ENCODE measurements at places on chromosomes 6 and 20. TPM values are rescaled to one million over a fixed set of nuclear protein-coding genes. Genes with fewer than 3 reads are reported as not detected.

DNA sequence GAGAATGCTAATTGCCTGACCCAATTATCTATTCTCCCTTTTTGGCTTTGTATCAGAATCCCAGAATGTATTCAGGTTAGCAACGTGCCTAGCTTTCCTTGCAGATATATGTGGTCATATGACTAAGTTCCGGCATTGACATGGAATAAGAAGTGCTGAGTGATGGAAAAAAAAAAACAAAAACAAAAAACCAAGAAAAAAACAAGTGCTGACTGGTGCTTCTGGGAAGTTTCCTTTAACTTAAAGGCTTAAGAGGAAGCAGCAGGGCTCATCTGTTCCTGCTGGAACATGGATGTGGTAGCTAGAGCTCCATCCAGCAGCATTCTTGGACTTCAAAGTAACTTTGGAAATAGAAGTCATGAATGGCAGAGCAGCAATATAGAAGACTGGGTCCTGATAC lies 10.4 kb upstream of the RPF2 start:
- no peak overlapping the region for H3K4me3 ChIP-seq
- H3K27me3 ChIP-seq = no peaks in the 10 kb centered on the region
- H3K27ac ChIP-seq = no peak overlapping the region

DNA sequence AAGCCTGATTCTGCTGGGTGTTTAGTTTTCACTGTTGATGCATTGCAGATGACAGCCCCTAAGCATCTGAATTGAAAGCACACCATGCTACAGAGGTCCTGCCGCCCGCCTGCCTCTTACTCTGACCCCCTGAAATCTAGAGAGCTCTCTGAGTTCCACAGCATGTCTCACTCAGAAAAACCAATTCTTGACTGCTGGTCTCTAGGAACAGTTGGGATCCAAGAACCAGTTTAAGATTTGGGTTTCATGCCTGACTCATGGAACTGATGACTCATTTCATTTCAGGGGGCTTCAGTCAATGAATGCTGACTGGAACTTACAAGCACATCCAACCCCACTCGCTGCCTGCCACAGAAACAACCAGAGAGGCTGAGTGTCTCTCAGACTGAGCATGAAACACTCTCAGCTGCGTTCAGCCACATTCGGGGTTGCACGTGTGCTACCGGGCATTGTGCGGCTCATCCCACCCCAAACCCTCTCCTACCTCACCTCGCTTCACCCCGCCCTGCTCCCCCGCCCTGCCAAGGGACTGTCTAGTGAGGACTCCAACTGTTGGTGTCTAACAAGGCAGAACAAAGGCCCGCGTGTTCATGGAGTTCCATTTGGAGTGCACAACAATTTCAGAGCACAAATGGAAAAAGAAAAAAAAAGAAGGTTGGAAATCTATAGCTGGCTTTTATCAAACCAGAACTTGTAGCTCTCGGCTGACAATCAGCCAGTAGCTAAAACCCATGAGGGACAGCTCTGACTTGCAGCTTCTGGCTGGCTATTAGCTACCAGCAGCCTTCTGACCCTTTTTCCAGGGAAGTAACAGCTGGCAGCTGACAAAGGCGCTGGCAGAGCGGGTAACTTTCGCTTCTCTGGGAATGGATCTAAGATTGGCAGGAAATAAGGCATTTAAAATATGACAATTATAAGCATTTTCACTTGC lies 20.0 kb upstream of the TRAF3IP2 start:
- no peak for DNase-seq
- no peak overlapping the region for H3K4me3 ChIP-seq
- no peaks in the 10 kb centered on the region for H3K4me1 ChIP-seq
- no peak overlapping the region for H3K27ac ChIP-seq
- H3K27me3 ChIP-seq = peaks cover 3% of the 10 kb centered on the region

GRCh38 chr6:132643547-132643946 lies 15.4 kb downstream of the TAAR1 start:
- H3K4me3 ChIP-seq = no peak overlapping the region
- no peaks in the 10 kb centered on the region for H3K36me3 ChIP-seq
- DNase-seq = no peak
- no peak overlapping the region for H3K27ac ChIP-seq
- H3K27me3 ChIP-seq = peaks cover 8% of the 10 kb centered on the region
- H3K4me1 ChIP-seq = peaks cover 5% of the 10 kb centered on the region

The LPA gene
- polyA plus RNA-seq = not detected

- H3K4me3 ChIP-seq = peak overlapping the region; percentile 99
- peaks cover 59% of the 10 kb centered on the region for H3K4me1 ChIP-seq
- H3K27ac ChIP-seq = peak overlapping the region; percentile 100
- peak; percentile 76 for DNase-seq
- H3K27me3 ChIP-seq = no peaks in the 10 kb centered on the region
Observed at GRCh38 chr6:33314515-33314942, 651 bp upstream of the TAPBP start.

DNA sequence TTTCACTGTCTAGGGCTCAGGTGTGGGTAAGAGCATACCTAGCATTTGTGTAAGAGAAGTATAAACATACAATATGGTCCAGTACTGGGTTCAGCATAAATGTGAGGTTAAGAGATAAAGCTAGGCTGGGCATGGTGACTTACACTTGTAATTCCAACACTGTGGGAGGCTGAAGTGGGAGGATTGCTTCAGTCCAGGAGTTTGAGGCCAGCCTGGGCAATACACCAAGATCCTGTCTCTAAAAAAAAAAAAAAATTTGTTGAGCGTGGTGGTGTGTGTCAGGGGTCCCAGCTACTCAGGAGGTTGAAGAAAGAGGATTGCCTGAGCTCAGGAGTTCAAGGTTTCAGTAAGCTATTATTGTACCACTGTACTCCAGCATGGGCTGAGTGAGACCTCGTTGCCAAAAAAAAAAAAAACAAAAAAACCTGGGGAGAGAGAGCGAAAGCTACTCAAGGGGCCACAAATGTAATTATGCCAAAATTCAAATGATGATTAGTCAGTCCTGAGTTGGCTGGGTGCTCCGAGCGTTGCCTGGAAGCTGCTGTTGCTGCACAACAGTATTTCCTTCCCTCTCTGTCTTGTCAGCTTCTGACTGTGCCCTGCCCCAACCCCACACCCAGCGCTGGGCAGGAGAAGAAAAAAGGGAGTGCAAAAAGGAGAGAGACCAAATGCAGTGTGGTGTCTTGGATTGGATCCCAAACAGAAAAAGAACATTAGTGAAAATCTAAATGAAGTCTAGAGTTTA lies 24.0 kb downstream of the CMTR1 start:
- H3K27ac ChIP-seq = no peak overlapping the region
- H3K27me3 ChIP-seq = no peaks in the 10 kb centered on the region
- no peak overlapping the region for H3K4me3 ChIP-seq
- no peaks in the 10 kb centered on the region for H3K4me1 ChIP-seq
- DNase-seq = no peak
- peaks cover 49% of the 10 kb centered on the region for H3K36me3 ChIP-seq

The AGPAT1 gene
- 12.3 TPM for polyA plus RNA-seq

GRCh38 chr20:31842471-31843157 lies 2.8 kb downstream of the FOXS1 start:
- H3K27me3 ChIP-seq = peaks cover 2% of the 10 kb centered on the region
- no peak overlapping the region for H3K27ac ChIP-seq
- peaks cover 6% of the 10 kb centered on the region for H3K4me1 ChIP-seq
- H3K36me3 ChIP-seq = no peaks in the 10 kb centered on the region
- no peak for DNase-seq
- no peak overlapping the region for H3K4me3 ChIP-seq

The C4B gene
- polyA plus RNA-seq = not detected

The RAD21L1 gene
- polyA plus RNA-seq = not detected

GRCh38 chr6:126199466-126199865 lies 140.4 kb upstream of the CENPW start:
- H3K27ac ChIP-seq = no peak overlapping the region
- no peak overlapping the region for H3K4me3 ChIP-seq
- H3K4me1 ChIP-seq = no peaks in the 10 kb centered on the region

GRCh38 chr6:25219216-25219916 lies 59.8 kb upstream of the CARMIL1 start:
- H3K27ac ChIP-seq = no peak overlapping the region
- no peak overlapping the region for H3K4me3 ChIP-seq
- DNase-seq = no peak
- no peaks in the 10 kb centered on the region for H3K27me3 ChIP-seq
- no peaks in the 10 kb centered on the region for H3K36me3 ChIP-seq

DNA sequence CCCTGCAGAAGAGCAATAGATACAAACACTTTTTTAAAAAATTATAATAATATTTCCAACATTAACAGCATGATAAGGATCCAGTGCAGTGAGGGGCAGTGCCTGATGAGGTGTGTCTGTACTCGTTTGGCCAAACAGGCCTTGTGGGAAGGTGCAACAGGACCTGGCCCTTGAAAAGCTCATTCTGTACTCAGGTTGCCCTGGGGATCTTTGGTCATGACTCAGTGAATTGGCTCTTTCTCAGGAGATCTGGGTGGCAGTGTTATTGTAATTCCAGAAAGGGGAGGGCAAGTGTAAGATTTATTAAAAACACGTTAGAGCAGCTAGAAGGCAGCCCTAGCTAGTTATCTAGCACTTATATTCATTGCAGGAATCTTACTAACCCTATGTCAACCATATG lies 2.9 kb upstream of the SPINT3 start:
- no peaks in the 10 kb centered on the region for H3K4me1 ChIP-seq
- DNase-seq = no peak
- no peak overlapping the region for H3K4me3 ChIP-seq
- H3K36me3 ChIP-seq = peaks cover 6% of the 10 kb centered on the region
- H3K27me3 ChIP-seq = peaks cover 50% of the 10 kb centered on the region
- no peak overlapping the region for H3K27ac ChIP-seq

The KIF25 gene
- polyA plus RNA-seq = not detected

- H3K4me1 ChIP-seq = peaks cover 45% of the 10 kb centered on the region
- no peak overlapping the region for H3K27ac ChIP-seq
- DNase-seq = no peak
- H3K4me3 ChIP-seq = no peak overlapping the region
- peaks cover under 1% of the 10 kb centered on the region for H3K36me3 ChIP-seq
Observed at GRCh38 chr6:5761370-5761769, 245.4 kb downstream of the NRN1 start.

- H3K27me3 ChIP-seq = peaks cover 27% of the 10 kb centered on the region
- no peak overlapping the region for H3K4me3 ChIP-seq
- no peaks in the 10 kb centered on the region for H3K4me1 ChIP-seq
- H3K36me3 ChIP-seq = no peaks in the 10 kb centered on the region
Observed at GRCh38 chr20:58864346-58864745, 11.8 kb downstream of the GNAS start.

GRCh38 chr6:170295510-170296422 lies 4.9 kb upstream of the DLL1 start:
- peak overlapping the region; percentile 95 for H3K4me3 ChIP-seq
- peak overlapping the region; percentile 53 for H3K27ac ChIP-seq
- DNase-seq = peak; percentile 78
- H3K27me3 ChIP-seq = peaks cover 53% of the 10 kb centered on the region

DNA sequence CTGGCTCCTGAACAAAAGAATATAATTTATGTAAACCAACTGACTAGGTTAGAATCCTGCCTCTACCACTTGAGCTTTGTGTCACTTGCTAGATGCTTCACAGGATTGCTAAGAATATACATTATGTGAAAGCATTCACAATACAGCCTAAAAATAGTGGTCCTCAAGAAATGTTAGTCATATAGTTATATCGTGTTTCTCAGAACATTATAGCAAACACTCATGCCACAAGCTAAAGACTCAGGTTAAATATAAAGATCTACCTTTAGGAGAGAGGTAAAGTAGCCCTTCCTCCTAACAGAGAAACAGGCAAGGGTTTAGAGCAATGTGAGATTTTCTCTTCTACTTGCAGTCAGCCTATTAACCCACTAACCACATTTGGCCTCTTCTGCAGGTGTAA lies 17.8 kb upstream of the ALDH8A1 start:
- H3K36me3 ChIP-seq = peaks cover 51% of the 10 kb centered on the region
- H3K4me1 ChIP-seq = no peaks in the 10 kb centered on the region
- no peak overlapping the region for H3K27ac ChIP-seq
- no peak for DNase-seq
- H3K27me3 ChIP-seq = no peaks in the 10 kb centered on the region
- H3K4me3 ChIP-seq = no peak overlapping the region

- no peak overlapping the region for H3K27ac ChIP-seq
- DNase-seq = no peak
- H3K36me3 ChIP-seq = no peaks in the 10 kb centered on the region
- peaks cover 13% of the 10 kb centered on the region for H3K27me3 ChIP-seq
- peaks cover 13% of the 10 kb centered on the region for H3K4me1 ChIP-seq
Observed at GRCh38 chr6:149170564-149171452, 146.7 kb upstream of the TAB2 start.

The CGA gene
- not detected for polyA plus RNA-seq

GRCh38 chr6:71103641-71104040 lies 146.8 kb upstream of the B3GAT2 start:
- H3K4me3 ChIP-seq = no peak overlapping the region
- H3K27ac ChIP-seq = no peak overlapping the region
- no peaks in the 10 kb centered on the region for H3K4me1 ChIP-seq
- peaks cover 16% of the 10 kb centered on the region for H3K27me3 ChIP-seq

DNA sequence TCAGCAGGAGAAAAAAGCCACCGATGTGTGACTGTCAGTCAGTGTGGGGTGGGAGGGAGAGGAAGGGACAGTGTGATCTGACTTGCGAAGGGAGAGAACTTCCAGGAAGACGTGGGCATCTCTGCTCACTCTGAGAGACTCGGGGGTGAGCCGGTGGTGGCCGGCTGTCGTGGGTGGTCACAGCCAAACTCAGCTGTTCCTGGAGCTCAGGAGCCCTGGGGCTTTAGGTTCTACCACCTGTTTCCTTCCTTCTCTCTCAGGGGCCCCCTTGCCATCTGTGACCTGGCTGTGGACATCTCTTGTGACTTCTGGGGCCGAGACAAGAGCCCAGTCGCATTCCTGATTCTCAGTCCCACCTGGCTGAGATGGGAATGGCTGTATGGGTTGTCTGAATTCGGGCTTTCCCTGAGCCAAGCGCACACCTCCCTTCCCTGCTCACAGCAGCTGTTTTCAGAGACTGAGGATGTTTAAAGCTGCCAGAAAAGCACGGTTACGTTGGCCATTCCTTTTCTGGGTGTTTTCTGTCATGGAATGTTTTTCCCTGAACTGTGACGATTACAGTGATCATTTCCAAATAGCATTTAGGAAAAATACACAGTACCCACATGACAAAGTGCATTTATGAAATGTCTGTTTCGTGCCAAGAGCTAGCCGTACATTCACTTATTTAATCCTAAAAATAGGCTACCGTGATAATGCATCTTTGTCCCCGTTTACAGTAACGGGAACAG lies 36.5 kb downstream of the SYNJ2 start:
- H3K27me3 ChIP-seq = no peaks in the 10 kb centered on the region
- DNase-seq = no peak
- H3K4me3 ChIP-seq = no peak overlapping the region
- H3K36me3 ChIP-seq = peaks cover 10% of the 10 kb centered on the region

The GNAS-AS1 gene
- polyA plus RNA-seq = not detected

GRCh38 chr6:75550544-75551167 lies 51.0 kb upstream of the SENP6 start:
- no peak overlapping the region for H3K4me3 ChIP-seq
- peaks cover 8% of the 10 kb centered on the region for H3K27me3 ChIP-seq

- H3K27ac ChIP-seq = no peak overlapping the region
- DNase-seq = no peak
- no peaks in the 10 kb centered on the region for H3K36me3 ChIP-seq
Observed at GRCh38 chr20:57896563-57896962, 186.7 kb upstream of the PMEPA1 start.

The APOBEC2 gene
- polyA plus RNA-seq = 0.97 TPM

- peaks cover 35% of the 10 kb centered on the region for H3K27me3 ChIP-seq
- H3K4me3 ChIP-seq = no peak overlapping the region
- H3K36me3 ChIP-seq = no peaks in the 10 kb centered on the region
Observed at GRCh38 chr20:51902933-51903332, 100.6 kb upstream of the SALL4 start.

Data from naive B cell (primary cell).